CD4-positive, alpha-beta T cell treated with Interleukin-17A for 4 hours (primary cell): ENCODE measurements at places on chromosomes 5 and 9.

DNA sequence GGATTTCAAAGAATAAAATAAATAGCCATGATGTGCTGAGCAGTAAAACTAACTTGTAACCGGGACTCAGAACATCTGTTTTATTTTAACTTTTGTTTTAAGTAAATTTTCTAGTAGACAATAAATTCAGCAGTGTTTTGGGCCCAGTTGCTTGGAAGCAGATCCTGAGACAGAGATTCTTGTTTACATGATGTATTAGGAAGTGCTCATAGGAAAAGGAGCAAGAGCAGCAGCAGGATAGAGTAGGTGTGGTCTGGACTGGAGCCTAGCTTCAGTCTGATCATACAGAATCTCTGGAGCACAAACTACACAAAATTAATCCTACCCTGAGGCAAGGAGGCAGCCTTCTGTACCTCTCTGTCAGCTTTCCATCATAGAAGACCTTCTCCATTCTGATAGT, 139.2 kb upstream of the CCNH start:
- no peak for DNase-seq

DNA sequence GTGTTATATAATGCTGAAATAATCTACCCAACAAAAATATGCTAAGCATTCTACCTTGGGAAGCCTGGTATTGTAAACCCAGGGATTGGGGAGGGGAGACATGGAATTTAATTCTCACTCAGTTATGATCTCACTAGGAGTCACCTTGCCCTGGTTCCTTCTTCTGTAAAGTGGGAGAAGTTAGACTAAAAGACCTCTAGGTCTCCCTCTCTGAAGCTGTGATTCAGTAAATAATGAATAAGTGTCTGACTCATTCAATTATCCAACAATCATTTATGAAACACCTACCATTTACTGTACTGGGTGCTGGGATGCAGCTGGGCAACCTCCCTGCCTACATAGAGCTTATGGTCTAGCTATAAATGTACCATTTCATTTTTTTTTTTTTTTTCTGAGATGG, 20.2 kb upstream of the SPARC start:
- no peak for DNase-seq

DNA sequence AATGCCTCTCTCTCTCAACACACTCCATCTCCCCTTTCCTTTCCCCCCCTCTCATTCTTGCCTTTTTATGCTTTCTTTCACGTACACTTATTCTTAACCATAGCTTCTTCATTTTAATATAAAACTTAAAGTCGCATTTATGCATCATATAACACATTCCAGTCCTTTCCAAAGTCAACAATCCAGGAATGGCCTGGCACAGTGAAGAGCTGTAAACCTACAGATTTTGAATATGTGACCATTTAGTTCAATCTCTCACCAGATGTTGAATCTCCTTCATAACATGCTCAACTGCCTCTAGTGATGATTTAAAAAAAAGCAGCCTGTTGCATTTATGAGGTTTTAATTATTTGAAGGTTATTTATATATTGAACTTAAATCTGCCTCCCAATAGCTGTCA, 186.2 kb upstream of the GRAMD2B start:
- no peak for DNase-seq

- no peak for DNase-seq
Observed at GRCh38 chr5:136000932-136001331, 27.9 kb upstream of the TGFBI start.

- DNase-seq, result no peak
Observed at GRCh38 chr5:112694853-112695709, 42.6 kb upstream of the APC start.

GRCh38 chr5:86837610-86838009, 219.9 kb downstream of the COX7C start:
- no peak for DNase-seq

DNA sequence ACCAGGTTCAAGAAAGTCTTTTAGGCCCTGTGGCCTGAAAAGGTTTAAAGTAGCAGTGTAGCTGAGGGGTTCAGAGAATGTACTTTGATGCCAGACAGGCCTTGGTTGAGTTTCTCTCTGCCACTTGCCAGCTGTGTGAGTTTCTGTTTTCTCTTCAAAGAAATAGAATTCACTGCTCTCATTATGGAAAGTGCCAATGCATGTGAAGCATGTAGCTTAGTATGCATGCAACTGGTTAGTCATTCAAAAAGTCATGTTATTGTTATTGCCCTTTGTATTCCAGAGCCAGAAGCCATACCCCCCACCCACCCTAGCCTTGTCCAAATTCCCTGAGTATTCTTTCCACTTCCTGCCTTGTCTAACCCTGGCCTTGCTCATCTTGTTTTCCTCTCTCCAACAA, 101.7 kb downstream of the ADRB2 start:
- no peak for DNase-seq
